ENCODE measurements at places on chromosomes 16 and 17.

- no peak for DNase-seq
Measured at GRCh38 chr17:63309021-63309420, 137.1 kb downstream of the CYB561 start.

DNA sequence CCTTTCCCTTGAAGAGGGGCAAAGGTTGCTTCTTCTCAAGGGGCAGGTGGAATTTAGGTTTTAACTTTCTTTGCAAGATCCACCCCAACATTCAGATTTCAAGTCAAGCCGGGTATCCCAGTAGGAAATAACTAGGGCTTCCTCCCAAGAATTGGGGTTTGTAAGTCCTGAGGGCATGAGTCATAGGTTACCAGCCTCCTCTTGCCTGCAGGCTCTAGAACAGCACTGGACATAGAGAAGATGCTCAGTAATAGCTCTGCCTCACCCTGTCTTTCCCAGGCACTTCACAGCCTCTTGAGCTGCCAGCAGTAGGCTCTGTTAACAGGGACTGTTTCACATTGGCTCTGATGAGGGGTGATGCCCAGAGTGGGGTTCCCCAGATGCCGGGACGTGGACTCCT, 35.8 kb upstream of the ZFP90 start:
- DNase-seq: no peak

DNA sequence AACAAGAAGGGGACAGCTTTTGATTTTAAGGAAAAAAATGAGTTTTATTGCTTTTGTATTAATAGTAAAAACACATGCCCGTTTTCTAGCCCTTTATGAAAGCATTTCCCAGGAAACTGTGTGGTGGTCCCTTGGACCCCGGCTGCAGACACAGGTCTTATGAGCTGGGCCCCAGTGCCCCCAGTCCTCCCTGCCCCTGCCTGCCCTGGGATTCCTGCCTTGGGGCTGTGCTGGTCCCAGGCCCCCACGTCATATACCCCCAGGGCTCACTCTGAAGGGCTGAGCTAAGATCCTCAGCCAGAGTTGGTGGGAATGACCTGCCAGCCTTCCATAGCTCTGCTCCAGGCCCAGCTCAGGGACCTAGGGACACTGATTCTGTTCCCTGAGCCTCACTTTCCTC, 30.8 kb downstream of the GINS2 start:
- DNase-seq: peak; percentile 41

DNA sequence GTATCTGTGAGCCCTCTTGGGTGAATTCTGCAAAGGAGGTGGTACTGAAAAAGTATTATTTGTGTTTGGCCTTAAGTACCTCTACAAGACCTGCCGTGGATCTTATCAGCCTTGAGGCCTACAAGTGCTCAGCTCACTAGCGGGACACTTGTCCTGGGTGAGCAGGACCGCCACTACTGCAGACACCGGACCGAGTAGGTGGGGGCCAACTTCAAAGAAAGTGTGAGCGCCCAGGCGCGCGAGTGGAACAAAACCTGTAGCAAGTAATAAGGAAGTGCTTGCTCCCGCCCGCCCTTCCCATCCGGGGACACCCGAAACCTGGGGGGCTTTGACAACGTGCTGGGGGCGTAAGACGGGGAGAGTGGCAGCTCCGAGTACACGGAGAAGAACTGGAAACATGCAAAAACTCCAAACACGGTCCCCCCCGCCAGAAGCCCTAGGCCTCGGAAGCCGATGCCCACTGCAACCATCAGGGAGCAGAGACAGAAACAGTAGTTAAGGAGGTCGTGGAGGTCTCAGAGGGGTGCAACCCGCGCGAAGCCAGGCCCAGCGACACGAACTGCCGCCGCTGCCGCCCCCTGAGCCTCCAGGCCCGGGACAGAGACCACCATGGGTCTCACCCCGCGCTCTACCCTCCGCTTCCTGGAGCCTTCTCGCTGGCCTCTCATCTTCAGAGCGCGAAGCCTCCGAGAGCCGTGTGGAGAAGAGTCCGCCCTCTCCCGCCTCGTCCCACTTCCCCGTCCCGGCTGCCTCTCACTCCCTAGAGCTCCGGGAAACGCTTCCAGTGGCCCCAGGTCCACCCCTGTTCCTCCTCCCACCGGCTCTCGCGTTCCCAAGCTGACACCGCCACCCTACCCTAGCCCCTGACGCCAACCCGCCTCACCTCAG, 537 bp downstream of the CNOT1 start:
- peak; percentile 94 for DNase-seq

DNA sequence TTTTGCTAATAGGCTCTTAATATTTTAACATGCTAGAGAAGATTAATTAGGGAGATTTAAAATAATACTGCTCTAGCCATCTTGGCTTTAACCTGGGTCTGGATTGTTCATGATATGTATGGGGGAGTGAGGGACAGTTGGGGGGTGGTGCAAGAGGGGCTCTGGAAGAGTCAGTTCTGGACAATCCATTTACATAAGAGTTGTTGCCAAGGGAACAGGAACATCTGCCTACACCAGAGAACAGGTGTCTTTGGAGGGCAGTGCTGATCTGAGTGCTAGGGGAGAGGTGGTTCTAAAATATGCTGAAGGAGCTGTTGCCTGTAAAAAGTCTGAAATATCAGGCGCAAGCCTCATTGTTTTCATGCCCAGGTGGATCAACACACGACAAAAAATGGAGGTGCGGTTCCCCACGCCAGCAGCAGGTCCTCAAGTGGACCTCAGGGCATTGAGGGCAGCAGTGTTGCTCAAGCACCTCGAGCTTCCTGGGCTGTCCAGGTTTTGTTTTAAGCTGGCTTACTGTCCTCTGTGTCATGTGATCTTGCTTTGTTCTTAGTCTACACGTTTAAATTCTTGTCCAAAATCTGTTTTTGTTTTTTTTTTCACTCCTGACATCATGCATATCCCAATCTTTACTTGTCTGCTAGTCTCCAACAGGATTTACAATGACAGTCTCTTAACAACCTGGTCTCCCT, 25.4 kb upstream of the WSB1 start:
- DNase-seq: no peak

GRCh38 chr16:67112591-67113399, 3.1 kb downstream of the PHAF1 start:
- no peak for DNase-seq

DNA sequence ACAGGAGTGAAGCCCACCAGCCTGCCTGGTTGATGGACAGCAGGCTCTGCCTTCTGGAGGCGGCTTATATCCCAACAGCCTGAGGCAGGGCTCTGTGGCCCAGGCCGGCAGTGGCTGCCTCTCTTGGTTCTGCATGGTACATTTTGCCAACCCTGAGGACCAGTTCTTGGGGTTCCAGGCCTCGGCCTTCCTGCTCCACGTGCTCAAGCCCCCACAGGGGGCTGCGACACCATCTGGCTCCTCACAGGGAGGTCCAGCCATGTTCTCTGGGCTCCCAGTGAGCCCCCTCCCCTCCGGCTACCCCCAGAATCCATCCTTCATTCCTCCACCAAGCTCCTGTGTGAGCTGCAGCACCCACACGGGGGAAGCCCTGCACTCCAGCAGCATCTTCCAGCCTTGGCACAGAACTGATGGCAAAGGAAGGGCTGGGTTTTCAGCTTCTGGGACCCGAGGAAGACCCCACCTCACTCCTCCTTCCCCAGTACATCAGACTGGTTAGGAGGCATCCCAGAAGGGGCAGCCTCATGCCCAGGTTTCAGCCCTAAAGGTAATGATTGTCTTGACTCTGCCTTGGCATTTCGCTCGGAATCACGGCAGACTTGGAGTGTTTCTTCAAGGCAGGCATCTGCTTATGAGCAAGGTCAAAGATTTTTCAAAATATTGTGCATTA, 231.2 kb downstream of the CPPED1 start:
- peak; percentile 55 for DNase-seq

GRCh38 chr17:5793899-5794298, 209.6 kb upstream of the NLRP1 start:
- no peak for DNase-seq

- no peak for DNase-seq
Measured at GRCh38 chr17:81186203-81186602, 20.2 kb upstream of the AATK start.

DNA sequence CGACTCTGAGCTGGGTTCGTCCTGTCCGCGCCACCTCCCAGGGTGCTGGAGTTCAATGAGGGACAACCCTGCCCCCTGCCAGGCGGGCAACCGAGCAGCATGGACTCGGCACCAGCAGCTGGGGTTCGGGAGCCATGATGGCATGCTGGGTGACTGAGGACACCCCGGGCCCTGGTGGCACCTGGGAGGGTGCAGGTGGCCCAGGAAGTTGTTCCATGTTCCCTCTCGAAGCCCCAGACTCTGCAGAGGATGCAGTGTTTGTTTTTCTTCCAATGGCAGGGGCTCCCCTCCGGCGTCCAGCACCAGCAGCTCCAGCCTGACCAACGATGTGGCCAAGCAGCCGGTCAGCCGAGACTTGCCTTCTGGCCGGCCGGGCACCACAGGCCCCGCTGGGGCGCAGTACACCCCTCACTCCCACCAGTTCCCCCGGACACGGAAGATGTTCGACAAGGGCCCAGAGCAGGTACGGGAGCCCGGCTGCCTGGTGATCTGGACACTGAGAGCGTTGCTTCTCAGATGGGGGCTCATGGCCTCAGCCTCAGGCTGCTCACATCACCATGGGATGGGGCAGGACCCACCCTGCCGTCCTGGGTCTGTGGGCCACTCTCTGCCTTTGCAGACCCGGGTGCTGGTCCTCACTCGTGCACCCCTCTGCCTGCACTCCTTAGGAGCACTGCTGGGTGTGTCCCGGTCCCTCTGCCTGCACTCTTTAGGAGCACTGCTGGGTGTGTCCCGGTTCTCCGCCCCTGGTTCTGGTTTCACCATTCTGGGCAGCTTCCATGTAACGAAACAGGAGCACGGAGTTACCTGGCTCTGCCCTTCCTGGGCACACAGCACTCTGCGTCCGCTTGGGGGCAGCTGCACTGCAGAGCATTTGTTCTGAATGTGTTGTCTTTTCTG, 68.2 kb upstream of the CHMP6 start:
- DNase-seq: peak; percentile 67

DNA sequence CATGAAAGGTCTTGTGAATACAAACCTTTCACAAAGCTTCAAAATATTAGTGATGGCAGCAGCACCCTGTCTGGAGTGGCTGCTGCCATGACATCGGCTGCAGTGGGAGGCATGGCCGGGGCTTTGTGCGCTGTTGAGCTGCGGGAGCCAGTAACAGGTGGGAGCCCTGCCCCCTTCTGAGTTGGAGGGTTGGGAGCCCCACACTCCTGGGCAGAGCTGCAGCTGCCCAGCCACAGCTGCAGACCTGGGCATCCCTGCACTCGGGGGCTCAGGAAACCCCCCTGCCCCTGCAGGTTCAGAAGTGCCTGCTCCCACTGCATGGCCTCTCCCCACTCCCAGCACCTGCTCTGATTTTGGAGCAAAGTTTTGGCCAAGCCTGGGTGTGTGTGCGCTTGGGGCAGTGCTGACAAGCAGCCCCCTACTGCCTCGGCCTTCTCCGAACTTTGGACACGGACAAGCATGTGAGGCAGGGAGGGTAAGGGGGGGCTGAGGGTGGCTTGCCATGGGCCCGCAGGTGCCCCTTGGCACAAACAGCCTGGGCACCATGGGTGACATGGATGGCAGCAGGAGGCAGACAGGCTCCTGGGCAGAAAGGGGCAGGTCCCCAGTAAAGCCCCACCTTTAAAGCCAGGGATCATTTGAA, 42.7 kb downstream of the IST1 start:
- DNase-seq: no peak

- DNase-seq: no peak
Measured at GRCh38 chr17:49342575-49342936, 19.5 kb downstream of the ZNF652 start.

DNA sequence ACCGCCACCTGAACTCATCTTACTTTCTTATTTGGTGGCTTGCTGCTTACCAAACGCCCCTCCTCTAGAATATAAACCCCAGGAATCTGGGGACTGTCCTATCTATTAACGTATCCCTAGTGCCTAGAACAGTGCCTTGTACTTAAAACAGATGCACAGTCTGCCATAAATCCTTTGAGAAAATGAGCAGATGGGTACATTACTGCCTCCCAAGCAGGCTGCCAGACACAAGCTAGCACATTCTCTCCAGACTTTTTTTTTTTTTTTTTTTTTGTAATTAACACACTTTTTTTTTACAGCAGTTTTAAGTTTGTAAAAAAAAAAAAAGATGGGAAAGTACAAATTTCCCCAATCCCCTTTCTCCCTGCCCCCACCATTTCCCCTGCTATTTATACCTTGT, 57.3 kb upstream of the RPL38 start:
- DNase-seq: no peak

DNA sequence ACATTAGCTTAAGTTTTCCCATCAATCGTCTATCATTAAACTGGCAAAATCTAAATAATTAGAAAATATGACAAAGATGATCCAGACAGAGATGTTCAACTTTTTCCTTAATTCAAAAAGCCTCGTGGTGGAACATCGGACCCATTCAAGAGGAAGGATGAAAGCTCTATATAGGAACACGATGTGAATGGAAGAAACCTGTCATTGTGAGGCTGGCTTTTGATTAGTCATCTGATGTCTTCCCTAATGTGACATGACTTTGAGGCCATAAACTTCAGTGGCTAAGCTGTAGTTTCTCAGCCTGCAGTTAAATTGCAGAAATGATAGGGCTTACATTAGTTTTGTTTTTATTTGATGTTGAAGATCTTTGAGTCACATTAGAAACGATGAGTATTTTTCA, 1.0 kb downstream of the AMZ2 start:
- DNase-seq: no peak

All from spleen (tissue), 13 donors.